T-helper 17 cell (primary cell): ENCODE measurements at places on chromosomes 11 and 22.

DNA sequence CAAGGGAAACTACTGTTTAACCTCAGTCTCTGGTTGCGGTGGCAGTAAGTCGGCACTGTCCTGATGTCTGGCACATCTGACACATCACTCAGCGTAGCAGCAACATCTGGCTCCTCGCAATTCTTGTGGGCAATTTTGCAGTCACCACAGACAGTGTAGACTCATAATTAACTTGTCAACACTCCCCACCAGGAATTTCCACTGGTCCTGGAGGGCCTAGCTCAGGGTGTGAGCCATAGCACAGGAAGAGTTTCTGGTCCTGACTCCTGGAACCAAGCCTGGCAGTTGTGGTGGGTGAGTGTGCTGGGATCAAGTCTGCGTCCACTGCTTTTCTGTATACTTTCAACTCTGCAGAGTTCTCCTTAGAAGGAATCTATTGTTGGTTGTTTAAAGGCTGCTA lies 209.7 kb downstream of the SNX19 start:
- no peak for DNase-seq
- H3K4me3 ChIP-seq, result no peak overlapping the region
- H3K27ac ChIP-seq, result no peak overlapping the region
- H3K27me3 ChIP-seq, result peaks cover 16% of the 10 kb centered on the region

DNA sequence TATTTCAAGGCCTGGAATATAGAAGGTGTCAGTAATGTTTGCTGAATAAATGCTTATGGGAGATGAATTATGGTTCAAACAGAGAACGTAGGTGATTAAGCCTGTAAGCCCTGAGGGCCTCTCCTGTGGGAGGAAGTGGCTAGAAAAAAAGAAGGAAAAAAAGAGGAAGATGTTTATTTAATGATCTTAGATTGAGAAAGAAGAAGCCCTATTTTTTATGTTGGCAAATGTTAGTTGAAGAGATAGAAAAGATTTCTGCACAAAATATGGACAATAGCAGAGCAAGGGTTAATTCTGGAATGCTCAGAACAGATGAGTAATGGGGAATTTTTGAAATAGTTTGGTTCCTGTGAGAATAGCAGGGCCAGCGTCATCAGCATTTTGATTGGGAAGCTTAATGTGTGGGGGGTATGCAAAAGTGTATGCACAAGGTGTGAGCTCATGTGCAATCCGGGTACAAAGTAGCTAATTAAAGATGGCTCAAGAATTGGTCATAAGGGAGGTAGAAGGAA lies 95.7 kb downstream of the TEAD1 start:
- H3K27me3 ChIP-seq, result peaks cover 17% of the 10 kb centered on the region
- no peak for DNase-seq
- no peaks in the 10 kb centered on the region for H3K36me3 ChIP-seq
- H3K27ac ChIP-seq, result no peak overlapping the region
- H3K4me1 ChIP-seq, result peaks cover 3% of the 10 kb centered on the region
- no peak overlapping the region for H3K4me3 ChIP-seq

GRCh38 chr22:29824677-29825076 lies 13.4 kb downstream of the ASCC2 start:
- H3K27me3 ChIP-seq, result no peaks in the 10 kb centered on the region
- H3K36me3 ChIP-seq, result peaks cover 8% of the 10 kb centered on the region
- no peak overlapping the region for H3K4me3 ChIP-seq
- H3K4me1 ChIP-seq, result peaks cover 11% of the 10 kb centered on the region

GRCh38 chr11:82989628-82990404 lies 81.9 kb downstream of the RAB30 start:
- DNase-seq, result no peak
- no peak overlapping the region for H3K27ac ChIP-seq
- no peaks in the 10 kb centered on the region for H3K27me3 ChIP-seq
- H3K4me3 ChIP-seq, result no peak overlapping the region
- H3K4me1 ChIP-seq, result peaks cover 4% of the 10 kb centered on the region

GRCh38 chr22:45454275-45454674 lies 40.8 kb downstream of the RIBC2 start:
- no peak overlapping the region for H3K4me3 ChIP-seq
- DNase-seq, result no peak
- H3K27ac ChIP-seq, result no peak overlapping the region

DNA sequence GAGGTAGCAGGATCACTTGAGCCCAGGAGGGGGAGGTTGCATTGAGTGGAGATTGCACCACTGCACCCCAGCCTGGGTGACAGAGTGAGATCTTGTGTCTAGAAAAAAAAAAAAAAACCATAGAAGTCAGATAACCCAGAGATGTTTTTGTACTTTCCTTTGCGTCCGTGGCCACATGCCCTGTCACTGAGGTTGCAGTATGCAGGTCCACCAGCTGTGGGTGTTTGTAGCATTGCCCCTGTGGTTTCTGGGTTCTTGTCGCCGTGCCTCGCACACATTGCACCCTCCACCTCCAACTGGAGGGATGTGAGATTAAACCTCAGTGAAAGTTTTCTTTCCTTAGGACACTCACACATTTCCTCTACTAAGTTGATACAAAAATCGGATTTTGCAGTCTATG lies 70.3 kb downstream of the TNRC6B start:
- no peaks in the 10 kb centered on the region for H3K27me3 ChIP-seq
- H3K4me3 ChIP-seq, result peak overlapping the region; percentile 67
- H3K36me3 ChIP-seq, result peaks cover 4% of the 10 kb centered on the region
- peak; percentile 39 for DNase-seq
- peak overlapping the region; percentile 91 for H3K27ac ChIP-seq

DNA sequence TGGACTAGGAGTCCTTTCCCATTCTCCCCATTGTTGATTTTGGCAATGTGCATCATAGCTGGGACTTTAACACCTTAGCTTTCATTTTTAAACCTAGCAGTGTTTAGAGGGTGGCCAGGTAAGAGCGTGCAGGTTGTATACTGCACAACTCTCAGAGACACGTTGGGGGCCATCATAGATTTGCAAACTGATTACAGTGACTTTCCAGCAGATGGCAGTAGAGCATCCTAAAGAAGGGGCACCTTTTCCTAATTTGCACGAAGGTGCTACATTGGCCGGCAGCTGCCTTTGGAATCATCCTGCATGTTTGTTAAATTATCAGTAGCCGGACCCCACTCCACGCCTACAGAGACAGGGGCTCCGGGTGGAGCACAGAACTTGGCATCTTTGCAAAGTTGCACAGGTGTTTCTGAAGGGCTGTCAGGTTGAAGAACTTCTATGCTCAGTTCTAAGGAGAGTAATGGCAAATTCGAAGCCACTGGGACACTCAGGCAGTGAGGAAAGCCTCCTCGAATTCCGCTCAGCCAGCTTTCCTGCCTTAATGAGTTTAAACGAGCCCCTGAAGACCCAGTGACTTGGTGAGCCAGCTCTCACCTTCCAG lies 7.7 kb downstream of the LHFPL7 start:
- no peak overlapping the region for H3K4me3 ChIP-seq
- H3K36me3 ChIP-seq, result no peaks in the 10 kb centered on the region
- H3K27ac ChIP-seq, result peak overlapping the region; percentile 43
- H3K27me3 ChIP-seq, result peaks cover 4% of the 10 kb centered on the region

DNA sequence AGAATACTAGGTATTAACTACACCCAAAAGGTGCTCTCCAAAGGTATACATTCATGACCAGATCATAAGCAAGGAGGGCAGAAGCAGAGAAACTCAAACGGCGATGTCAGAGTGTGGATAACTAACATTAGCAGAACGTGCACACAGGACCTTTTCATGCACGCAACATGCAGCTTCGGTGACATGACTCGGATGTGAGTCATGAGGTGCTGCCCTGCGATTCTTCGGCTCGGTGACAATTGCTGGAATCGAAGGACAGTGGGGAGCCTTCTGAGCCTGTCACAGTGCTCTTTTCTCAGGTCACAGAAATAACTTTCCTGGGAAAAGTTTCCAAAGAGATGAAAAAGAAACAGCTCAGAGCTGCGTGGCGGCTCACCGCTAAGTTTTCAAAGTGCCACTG lies 418.5 kb upstream of the SYN3 start:
- no peaks in the 10 kb centered on the region for H3K4me1 ChIP-seq
- H3K27me3 ChIP-seq, result no peaks in the 10 kb centered on the region
- DNase-seq, result no peak
- H3K27ac ChIP-seq, result no peak overlapping the region
- no peaks in the 10 kb centered on the region for H3K36me3 ChIP-seq
- H3K4me3 ChIP-seq, result no peak overlapping the region
